ENCODE measurements at places on chromosomes 2 and 18. TPM values are rescaled to one million over a fixed set of nuclear protein-coding genes. Genes with fewer than 3 reads are reported as not detected.

Gene DYNAP
- not detected for total RNA-seq

DNA sequence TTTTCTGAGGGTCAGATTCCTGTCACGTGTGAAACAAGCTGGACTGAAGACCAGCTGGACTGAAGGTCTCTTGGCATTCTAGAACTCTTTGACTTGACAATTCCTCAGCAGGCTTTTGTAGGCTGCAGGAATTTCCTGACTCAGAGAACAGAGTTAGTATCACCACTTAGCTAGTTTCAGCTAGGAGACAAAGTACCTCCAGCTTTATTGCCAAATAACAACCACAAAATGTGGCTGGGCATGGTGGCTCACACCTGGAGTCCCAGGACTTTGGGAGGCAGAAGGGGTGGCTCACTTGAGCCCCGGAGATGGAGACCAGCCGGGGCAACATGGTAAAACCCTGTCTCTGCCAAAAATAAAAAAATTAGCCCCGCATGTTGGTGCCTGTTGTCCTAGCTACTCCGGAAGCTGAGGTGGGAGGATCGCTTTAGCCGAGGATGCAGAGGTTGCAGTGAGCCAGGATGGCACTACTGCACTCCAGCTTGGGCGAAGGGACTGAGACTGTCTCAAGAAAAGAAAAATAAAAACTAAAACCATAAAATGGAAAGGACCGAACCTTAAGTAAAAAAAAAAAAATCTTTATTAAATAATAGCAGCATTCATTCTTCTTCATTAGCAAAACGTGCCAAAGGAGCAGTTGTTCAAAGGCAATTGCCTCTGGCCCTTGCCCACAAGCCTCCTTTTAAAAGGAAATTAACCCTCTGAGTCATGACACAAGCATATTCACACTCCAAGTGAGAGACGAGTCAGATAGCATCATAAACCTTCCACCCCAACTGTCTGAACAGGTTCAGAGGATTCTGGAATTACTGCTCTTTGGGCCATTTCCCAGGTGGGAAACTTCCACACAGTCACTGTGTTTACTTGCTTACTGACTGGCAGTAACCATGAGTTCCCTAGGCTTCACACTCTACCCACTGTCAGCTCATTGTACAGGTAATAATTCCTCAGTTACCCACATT is 88.9 kb downstream of the MYL12B start:
- H3K4me3 ChIP-seq: no peak overlapping the region
- DNase-seq: no peak
- H3K4me1 ChIP-seq: no peaks in the 10 kb centered on the region
- H3K36me3 ChIP-seq: no peaks in the 10 kb centered on the region
- H3K27me3 ChIP-seq: no peaks in the 10 kb centered on the region

DNA sequence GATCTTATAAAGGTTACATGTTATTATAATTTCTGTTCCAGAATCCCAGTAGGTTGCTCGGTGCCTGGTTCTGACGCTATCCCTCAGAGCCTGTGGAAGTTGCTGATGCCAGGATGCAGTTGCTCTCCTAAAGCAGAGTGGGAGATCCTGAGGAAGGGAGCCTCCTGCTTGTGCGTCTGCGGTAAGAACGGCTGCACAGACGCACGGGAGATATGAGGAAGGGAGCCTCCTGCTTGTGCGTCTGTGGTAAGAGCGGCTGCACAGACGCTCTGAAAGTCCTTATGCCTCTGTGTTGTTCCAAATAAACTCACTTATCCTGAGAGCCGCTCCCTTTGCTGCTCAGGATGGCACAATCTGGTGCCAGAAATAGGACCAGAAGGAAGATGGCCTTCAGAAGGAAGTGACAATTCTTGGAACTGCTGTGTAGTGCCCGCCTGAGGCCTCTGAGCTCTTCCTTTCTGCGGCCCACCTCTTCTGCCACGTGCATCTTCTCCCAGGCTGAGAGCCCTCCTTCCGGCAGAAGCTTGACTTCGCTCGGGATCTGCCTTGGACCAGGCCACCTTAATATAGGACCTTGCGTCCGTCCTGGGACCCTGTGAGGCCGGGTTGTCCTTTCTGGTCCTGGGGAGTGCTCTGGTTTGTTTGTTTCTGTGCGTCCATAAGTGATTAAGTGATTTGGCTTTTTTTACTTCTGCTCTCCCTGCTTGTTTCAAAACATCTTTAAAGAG is 89.5 kb downstream of the RTP5 start:
- DNase-seq: no peak
- H3K36me3 ChIP-seq: peaks cover 14% of the 10 kb centered on the region
- peaks cover 16% of the 10 kb centered on the region for H3K4me1 ChIP-seq
- no peak overlapping the region for H3K27ac ChIP-seq
- no peak overlapping the region for H3K4me3 ChIP-seq
- no peaks in the 10 kb centered on the region for H3K27me3 ChIP-seq

Gene ATG16L1
- total RNA-seq: 26.1 TPM

Gene MLPH
- total RNA-seq: not detected

DNA sequence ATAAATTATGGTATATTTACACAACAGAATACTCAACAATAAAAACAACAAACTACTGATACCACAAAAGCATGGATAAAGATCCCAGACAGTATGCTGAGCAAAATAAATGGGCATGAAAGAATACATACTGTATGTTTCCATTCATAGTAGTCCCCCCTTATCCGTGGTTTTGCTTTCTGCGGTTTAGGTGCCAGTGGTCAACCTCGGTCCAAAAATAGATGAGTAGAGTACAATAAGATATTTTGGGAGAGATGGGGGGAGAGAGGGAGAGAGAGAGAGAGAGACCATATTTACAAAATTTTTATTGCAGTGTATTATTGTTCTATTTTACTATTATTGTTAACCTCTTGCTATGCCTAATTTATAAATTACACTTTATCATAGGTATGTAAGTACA is 21.0 kb upstream of the TGFA start:
- H3K4me3 ChIP-seq: no peak overlapping the region
- no peaks in the 10 kb centered on the region for H3K36me3 ChIP-seq
- no peak overlapping the region for H3K27ac ChIP-seq
- DNase-seq: no peak
- peaks cover 12% of the 10 kb centered on the region for H3K4me1 ChIP-seq

Gene DES
- 0.26 TPM for total RNA-seq

DNA sequence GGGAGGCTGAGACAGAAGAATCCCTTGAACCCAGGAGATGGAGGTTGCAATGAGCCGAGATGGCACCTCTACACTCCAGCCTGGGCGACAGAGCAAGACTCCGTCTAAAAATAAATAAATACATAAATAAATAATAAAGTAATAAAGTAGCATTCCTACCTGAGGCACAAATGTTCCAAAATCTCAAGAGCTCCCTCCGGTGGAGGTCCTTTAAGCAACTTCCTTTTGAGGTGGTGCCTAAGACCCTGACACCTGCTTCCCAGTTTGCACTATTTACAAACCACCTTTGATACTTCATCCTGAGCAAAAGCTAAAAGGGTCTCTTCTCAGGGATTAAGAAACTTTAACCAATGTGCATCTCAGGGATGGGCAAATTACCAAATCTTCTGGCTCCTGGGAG is 505.1 kb downstream of the CNTNAP5 start:
- H3K4me3 ChIP-seq: no peak overlapping the region
- H3K27ac ChIP-seq: no peak overlapping the region
- no peak for DNase-seq
- no peaks in the 10 kb centered on the region for H3K36me3 ChIP-seq
- no peaks in the 10 kb centered on the region for H3K27me3 ChIP-seq

GRCh38 chr18:25281556-25281955 is 70.4 kb downstream of the ZNF521 start:
- H3K27ac ChIP-seq: no peak overlapping the region
- no peaks in the 10 kb centered on the region for H3K4me1 ChIP-seq
- H3K36me3 ChIP-seq: no peaks in the 10 kb centered on the region
- DNase-seq: no peak

DNA sequence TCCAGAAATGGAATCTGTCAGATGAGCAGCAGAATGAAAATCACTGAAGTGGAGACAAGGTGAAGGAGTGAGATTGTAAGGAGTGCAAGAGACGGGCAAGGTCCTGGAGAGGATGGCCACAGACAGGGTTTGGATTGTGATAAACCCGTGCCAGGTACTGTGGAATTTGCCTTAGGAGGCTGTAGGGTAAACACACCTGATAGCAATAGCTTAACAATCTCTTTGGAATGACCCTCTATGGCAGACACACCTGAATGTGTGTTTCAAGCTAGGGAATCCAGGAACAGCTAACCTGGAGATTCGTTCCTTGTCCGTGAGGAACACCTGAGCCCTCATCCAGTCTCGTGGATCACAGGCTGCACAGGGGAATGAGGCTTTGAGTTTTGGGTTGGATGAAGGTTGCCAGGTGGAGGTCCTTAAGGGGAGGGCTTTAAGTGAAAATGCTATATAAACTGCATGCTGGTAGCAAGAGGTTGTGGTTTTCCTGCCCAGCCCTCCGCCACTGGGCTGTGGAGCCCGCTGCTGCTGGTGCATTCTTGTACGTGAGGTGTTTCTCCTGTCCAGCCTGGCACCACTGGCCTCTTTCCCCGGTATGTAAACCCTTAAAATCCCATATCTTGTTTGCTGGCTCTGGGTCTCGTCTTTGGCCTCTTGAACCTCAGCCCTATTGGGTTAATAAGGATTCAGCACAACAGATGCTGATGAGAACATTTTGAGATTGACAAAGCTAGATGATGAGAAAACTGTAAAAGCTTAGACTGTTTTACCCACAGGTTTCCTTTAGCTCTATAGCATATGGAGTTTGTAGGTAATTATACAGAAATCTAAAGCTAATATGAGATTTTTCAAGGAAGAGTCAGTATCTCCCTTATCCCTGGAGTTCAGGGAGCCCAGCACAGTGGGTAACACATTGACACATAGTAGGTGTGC is 117.9 kb downstream of the ARHGAP15 start:
- no peak for DNase-seq
- H3K27me3 ChIP-seq: no peaks in the 10 kb centered on the region
- peaks cover 16% of the 10 kb centered on the region for H3K36me3 ChIP-seq

DNA sequence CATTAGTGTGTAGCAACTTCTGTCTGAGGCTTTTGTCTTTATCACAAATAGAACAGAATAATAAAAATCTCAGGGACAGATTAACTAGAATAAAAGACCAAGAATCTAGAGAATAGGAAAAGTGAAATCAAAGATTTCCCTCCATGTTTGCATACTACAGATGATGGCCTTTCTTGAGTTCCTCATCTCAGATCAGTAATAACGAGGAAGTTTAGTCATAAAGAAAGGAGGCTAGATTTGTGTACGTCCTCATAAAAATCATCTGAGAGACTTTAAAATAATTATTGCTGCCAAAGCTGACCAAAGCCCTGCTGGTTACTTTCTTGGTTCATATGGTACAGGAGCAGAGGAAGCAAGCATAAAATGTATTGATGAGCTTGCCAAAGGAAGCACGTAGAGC is 117.3 kb downstream of the MIB1 start:
- H3K4me1 ChIP-seq: peaks cover 1% of the 10 kb centered on the region
- no peaks in the 10 kb centered on the region for H3K27me3 ChIP-seq
- H3K27ac ChIP-seq: no peak overlapping the region
- no peak for DNase-seq
- no peak overlapping the region for H3K4me3 ChIP-seq

GRCh38 chr18:49359732-49360444 is 100.6 kb downstream of the DYM start:
- DNase-seq: no peak
- peak overlapping the region; percentile 4 for H3K4me3 ChIP-seq
- H3K27me3 ChIP-seq: no peaks in the 10 kb centered on the region

DNA sequence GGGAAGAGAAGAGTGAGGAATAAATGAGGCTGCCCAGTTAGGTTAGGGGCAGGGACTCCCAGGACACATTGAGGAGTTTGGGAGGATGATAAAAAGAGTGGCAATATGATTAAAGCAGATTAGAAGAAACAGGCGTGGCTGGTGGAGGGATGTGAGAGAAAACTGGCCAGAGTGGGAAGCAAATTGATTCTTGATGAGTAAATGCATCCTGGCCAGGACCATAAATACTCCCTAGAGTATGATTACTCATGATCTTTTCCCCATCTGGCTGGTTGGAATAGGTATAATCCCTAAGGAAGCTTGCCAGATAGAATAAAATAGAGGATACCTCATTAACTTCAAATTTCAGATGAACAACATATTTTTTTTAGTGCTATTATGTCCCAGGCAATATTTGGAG is 21.5 kb upstream of the DAW1 start:
- no peak overlapping the region for H3K4me3 ChIP-seq
- H3K27me3 ChIP-seq: peaks cover 30% of the 10 kb centered on the region
- DNase-seq: no peak

Gene PAX3
- not detected for total RNA-seq
